ENCODE measurements at places on chromosomes 6 and 20. TPM values are rescaled to one million over a fixed set of nuclear protein-coding genes. Genes with fewer than 3 reads are reported as not detected.

GSTA3 gene
- total RNA-seq, result 0.69 TPM

MEI4 gene
- total RNA-seq, result 2.1 TPM

GABRR2 gene
- not detected for total RNA-seq

FNDC11 gene
- total RNA-seq, result 3.5 TPM

HLA-F gene
- 0.92 TPM for total RNA-seq

TRAPPC3L gene
- 0.69 TPM for total RNA-seq

NTSR1 gene
- 2.1 TPM for total RNA-seq

MYCT1 gene
- total RNA-seq, result 4.4 TPM

TEAD3 gene
- 0.23 TPM for total RNA-seq

CRISP3 gene
- total RNA-seq, result not detected

FERMT1 gene
- total RNA-seq, result 3.0 TPM

SRMS gene
- not detected for total RNA-seq

RBPJL gene
- not detected for total RNA-seq

MUCL3 gene
- total RNA-seq, result not detected

FOXF2 gene
- total RNA-seq, result 2.3 TPM

All from diencephalon (tissue), 1 donor.